ENCODE measurements at places on chromosomes 2 and 18.

GRCh38 chr2:3001615-3002560 is 375.7 kb downstream of the EIPR1 start:
- DNase-seq = no peak

DNA sequence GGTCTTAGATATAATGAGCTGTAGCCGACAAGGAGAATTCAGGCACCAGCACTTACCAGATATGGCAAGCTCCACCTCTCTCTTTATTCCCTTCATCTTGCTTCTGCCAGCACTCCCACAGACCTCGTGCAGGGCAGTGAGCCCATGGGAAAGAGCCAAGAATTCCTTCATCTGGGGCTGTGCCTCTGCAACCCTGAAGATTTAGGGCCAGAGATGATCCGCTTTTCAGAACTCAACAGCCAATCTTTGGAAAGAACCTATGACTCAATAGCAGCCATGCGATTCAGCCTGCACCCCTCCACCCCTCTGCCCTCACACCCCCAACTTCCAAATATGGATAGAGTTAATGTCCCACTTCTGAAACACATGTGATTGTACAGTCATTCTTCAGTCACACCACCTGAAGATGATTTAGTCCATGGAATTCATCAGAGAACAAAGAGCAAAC is 533.7 kb upstream of the TNP1 start:
- DNase-seq = no peak

DNA sequence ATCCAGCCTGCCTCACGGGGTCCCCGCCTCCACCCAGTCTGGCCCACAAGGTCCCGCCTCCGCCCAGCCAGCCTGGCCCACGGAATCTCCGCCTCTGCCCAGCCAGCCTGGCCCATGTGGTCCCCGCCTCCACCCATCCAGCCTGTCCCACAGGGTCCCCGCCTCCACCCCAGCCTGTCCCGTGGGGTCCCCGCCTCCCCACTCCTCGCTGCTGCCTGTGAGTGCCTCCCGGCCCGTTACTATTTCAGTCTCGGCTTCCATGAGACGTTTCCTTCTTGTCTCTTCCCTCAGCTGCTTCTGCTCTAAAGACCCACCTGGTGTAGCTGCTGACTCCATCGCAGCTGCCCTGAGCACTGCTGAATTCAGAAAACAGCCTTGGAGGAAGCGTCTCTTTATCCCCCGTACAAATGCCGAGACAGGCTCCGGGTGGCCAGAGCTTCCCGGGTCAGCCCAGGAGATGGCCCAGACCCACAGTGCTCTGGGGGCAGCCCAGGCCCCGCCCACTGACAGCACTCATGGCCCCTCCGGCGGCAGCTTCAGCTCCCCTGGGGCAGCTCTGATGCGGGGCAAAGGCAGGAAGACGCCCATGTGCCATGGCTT is 69.8 kb downstream of the NFATC1 start:
- no peak for DNase-seq

- no peak for DNase-seq
Measured at GRCh38 chr2:47497843-47498460, 95.0 kb downstream of the MSH2 start.

DNA sequence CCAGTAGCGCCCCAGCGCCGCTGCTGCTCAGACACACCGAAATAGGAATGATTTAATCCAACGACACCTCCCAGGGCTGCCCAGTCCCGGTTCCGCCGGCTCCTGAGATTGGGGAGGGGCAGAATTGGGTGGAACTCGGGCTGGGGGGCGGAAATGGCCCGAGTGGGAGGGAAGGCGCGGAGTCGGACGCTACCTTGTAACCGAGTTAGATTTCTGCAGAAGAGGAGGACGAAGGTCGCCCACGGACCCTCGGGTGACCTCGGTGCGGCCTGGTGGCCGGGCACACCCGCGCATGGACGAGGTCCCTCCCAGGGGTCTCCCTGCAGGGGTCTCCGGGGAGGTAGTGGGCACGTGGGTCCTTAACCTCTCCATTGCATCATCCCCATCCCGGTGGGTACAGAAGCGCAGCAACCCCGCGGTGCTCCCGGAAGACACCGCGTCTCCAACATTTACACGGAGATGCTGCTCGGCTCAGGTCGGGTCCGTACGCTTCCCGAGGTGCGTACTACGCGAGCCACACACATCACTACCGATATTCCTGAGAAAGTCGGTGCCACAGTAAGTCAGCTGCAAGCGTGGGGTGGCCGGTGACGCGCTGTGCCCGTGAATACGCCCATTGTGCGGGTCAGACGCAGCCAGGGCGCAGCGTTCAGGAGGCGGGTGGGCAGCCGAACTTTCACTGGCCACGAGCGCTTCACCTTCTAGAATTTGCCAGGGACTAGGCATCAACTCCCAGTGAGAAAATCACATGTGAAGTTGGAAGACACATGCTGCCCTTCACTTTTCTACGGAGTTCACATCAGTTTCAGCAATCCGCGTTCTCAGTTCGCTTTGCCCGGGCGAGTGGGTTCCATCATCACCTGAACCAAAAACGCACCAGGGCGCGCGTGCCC is 3.0 kb downstream of the ZNF516 start:
- DNase-seq = no peak

DNA sequence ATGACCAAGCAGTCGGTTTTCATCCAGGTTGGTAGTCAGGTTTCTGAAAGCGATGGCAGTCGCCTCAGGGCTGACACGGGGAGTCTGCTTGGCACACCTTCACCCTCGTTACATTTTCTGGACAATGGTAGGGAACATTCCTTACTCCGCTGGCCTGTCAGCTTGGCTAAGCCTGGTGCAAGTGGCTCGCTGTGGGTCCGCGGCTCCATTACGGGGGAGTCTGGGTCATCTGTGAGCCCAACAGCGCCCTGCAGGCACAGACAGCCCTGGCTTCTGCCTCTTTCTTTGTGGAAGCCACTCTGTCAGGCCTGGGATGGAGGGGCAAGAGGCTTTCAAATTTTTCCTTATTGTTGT is 95.6 kb downstream of the HDAC4 start:
- no peak for DNase-seq

- DNase-seq = no peak
Measured at GRCh38 chr2:230459216-230459615, 43.2 kb downstream of the SP100 start.

DNA sequence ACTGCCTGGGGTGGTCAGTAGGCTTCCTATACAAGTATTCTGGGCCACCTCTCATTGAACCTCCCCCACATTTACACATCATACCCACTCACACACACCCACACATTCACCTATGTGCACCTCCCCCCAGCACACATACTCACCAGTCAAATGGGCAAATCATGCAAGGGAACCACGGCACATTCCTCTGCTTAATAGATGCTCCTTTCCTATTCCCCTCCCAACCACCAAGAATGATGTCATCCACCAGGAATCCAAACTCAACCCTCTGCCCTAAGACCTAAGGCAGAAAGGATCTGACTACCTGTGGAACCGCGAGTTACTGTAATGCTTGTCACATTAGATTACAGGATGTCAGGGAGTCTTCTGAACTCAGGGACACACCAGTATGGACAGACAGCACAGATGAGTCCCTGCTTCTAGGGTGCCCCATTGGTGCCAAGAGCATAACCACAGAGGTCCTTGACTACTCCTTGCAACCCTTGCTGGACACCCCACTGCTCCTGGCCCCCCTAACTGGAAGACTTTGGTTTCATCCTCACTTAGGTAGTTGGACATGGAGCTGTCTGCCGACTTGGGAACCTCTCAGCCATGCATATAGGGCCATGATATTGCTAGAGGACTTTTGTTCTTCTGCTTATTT is 21.5 kb upstream of the CAB39 start:
- DNase-seq = no peak

GRCh38 chr2:88967844-88968243 is 276.4 kb downstream of the RPIA start:
- DNase-seq = no peak

DNA sequence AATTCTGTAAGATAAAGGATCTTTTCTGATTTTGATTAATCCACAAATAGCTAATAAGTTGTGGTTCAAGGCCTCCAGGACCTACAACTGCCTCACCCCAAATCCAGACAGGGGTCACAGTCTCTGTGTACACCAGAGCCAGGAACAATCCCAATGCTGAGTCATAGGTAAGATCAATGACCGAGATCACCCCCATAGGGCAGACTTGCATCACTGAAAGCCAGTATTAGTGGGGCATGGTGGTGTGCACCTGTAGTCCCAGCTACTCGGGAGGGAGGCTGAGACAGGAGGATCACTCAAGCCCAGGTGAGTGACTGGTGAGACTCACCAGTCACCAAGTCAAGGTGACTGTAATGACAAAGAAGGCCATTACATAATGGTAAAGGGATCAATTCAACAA is 12.9 kb downstream of the PARD6G start:
- no peak for DNase-seq

- no peak for DNase-seq
Measured at GRCh38 chr18:74337155-74337911, 21.7 kb downstream of the C18orf63 start.

DNA sequence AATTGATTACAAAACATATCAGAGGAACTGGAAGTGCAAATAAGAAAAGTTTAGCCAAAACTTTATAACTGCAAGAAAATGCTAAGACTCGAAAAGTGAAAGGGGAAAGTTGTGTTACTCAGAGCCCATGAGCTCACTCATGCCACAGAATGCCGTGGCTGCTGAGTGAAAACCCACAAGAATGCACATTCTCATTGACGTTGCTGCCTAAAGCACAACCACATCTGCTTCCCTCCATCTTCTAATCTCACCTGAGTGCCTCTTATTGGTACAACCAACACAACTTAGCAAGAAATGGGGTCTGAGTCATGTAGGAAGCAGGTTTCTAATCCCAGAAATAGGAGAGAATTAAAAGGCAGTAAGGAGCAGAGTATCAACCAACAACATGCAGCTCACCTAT is 259.7 kb downstream of the LNPK start:
- DNase-seq = no peak

DNA sequence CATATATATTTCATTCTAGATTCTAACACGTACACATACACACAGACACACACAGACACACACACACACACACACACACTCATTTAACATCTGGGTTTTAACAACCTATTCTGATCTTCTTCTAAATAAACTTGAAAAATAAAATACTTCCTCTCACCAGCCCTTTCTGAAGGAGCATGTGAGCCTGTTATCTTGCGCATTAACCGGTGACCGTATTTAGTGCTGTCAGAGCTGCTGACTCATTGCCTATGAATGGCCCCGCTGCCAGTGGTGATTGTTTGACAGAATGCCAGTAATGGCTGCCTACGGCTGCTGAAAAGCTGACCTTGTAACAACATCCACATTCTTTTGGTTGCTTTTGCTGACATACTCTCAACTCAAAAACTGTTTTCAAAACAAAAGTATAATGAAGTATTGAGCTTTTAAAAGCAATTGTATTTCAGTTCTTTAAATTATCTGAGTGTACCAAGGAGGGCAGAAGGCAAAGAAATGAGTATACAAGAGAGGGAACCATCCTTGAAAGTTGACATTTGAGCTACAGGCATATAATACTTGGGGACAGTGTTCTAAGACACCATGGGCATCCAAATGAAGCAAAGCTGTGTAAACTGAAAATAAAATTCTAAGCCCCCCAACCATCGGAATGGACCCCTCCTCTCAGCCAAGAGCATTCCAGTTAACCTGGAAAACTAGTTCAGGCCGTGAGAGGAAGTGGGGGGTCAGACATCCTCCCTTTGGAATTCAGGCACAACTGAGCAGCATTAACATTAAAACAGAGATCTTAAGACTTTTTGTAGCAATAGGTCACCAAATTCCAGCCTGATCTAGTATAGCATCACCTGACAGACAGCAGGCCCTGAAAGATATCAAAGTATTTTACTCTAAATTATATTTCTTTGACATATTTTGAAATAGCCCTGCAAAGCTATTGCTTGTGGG is 50.2 kb upstream of the DTNA start:
- DNase-seq = no peak

DNA sequence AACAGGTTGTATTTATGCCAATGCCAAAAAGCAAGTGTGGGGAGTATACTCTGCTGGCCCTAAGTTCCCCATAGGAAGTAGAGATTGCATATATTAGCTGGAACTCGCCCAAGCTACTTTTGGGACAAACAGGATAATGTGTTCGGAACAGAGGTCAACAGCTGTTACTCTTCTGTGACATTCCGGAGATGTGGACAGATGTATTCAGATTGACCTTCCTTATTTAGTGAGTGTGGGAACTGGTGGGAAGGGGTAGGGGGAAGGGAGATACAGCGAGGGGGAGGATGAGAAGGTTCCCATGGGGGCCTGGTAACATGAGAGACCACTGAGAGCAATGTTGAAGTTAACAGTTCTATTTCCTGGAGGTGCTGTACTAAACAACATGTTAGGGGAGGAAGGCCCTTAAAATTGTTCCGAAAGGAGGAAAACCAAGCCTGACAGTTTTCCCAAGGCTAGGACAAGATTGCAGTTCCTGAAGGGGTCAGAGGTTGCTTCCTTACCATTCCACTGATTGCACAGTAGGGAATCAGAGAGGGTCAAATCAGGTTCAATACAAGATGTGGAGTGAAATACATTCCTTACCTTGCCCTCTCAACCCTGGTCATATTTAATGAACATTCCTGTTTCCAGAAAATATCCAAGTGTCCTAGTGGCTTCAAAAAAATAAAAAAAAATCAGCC is 14.3 kb upstream of the CD28 start:
- no peak for DNase-seq

DNA sequence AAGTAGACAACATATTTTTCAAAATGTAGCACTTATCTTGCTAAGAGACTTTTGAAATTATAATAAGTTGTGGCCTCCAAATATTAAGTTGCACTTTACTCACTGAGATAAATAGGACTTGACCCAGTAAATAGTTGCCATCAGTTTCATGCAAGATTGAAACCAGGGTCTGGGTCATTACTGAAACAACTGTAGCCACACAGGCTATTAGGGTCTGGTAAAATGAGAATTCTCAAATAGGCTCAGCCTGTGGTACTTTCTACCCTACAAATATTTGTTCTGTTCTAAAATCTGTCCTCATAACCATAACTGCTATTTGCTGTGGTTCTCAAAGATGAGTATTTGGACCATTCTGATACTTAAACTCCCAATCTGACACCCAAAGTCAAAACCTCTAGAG is 115.4 kb upstream of the STK17B start:
- DNase-seq = no peak

DNA sequence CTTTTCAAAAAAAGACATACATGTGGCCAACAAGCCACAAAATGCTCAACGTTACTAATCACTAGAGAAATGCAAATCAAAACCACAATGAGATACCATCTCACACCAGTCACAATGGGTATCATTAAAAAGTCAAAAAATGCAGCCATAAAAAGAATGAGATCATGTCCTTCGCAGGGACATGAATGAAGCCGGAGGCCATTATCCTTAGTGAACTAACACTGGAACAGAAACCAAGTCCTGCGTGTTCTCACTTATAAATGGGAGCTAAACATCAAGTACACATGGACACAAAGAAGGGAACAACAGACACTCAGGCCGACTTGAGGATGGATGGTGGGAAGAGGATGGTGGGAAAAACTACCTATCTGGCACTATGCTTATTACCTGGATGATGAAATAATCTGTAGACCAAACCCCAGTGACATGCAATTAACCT is 17.8 kb upstream of the ATL2 start:
- no peak for DNase-seq

Data from effector memory CD8-positive, alpha-beta T cell (primary cell).